C1 segment of cervical spinal cord (tissue), 14 donors: ENCODE measurements at places on chromosomes 6 and 20.

- DNase-seq: no peak
These were observed 437 bp downstream of the CD40 start for GRCh38 chr20:46118481-46119020.

DNA sequence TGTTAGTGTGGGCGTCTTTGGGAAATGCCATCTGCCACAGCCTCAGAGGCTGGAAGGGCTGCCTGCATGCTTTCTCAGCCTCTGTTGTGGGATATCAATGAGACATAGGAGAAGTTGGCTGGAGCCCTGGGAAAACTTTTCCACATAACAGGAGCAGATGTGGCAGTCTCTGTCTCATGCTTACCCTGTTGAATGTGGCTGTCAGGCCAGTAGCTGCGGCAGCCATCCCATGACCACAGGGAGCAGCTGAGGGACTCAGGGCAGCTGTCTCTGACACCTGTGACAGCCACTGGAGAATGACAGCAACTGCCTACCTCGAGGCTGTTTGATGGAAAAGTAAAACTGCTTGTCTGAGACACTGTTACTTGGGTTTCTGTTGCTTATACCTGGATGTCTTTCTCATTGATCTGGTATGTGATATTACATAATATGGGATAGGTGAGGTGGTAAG lies 64.4 kb downstream of the TULP4 start:
- DNase-seq: peak; percentile 44

DNA sequence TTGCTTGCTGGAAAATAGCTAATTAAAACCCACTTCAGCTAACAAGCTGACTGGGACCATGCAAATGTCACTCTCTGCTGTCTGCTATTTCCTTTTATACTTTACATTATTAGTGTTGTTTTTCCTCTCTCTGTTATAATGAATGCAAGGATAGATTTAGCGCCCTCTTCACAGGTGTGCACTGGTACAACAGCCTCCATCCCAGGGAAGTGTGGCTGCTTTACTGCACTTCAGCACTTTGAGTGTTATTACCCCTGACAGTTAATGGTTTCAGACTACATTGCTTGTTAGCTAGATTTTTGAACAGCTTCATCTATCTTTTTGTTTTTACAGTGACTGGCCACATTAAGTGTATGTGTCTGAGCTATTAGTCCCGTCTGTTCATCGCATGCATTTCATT lies 405.7 kb downstream of the RNF144B start:
- DNase-seq: no peak

DNA sequence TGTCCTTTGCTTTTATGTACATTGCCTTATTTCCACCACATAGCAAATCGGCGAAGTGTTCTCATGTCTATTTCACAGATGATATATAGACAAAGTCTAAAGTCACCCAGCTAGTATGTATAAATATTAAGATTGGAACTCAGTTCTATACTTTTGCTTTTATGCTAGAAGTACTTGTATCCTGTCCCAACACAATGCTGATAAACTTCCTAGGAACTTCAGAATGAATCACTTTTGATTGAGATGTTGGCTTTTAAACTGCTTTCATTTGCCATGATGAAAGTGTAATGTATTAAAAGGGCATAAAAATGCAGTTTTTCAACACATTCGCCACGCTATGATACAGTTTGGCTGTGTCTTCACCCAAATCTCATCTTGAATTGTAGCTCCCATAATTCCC lies 50.8 kb downstream of the GCLC start:
- DNase-seq: no peak

DNA sequence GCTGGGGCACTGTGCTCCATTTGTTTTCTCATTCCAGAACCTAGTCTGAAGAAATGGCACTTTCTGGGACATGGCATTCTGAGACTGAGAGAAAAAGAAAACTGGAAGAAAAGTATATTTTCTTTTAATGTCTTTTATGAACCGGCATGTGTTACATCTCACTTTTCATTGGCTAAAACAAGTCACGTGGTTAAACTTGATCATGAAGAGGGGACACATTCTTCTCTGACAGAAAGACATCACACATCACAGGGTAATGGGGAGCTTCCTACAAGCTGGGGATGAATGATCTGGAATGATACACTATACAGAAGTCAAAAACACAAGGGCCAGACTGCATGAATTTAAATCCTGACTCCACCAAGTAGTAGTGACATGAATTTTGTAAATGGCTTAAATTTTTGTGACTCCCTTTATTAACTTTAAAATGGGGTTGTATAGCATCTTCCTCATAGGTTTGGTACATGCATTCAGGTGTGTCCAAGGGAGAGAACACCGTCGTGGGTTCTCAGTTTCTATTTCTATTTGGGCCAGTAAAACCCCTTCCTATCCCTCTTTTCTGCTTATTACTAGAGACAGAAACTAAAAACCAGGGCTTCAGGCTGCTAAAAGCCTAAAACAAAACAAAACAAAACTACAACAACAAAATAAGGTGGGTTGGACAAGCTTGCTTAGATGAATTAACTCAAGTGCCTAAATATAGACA lies 61.7 kb upstream of the GFRAL start:
- no peak for DNase-seq

- DNase-seq: no peak
These were observed 61.0 kb downstream of the LYRM4 start for GRCh38 chr6:5199702-5200101.

DNA sequence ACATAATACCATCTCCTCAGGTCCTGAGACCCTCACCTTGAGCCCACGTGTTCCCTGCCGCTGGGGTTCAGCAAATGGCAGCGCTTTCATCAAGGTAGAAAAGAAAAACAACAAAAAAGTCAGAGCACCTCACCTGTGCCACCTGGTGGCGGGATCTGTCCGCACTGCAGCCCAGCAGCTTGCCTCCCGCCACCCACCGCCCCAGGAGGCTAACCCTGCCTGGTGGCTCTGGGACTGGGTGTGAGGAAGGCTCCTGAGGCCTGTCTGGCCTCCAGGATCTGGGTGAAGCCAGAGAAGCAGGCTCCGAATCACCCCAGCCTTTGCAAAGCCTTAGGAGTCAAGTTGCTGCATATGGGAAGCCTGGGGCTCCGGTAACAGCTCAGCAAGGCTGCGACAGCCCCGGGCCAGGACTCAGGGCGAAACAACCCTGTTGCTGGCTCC lies 270.8 kb downstream of the BMP7 start:
- no peak for DNase-seq

GRCh38 chr6:11701573-11701972 lies 77.0 kb downstream of the ADTRP start:
- no peak for DNase-seq

- no peak for DNase-seq
These were observed 285.4 kb upstream of the FLRT3 start for GRCh38 chr20:14622796-14623195.

DNA sequence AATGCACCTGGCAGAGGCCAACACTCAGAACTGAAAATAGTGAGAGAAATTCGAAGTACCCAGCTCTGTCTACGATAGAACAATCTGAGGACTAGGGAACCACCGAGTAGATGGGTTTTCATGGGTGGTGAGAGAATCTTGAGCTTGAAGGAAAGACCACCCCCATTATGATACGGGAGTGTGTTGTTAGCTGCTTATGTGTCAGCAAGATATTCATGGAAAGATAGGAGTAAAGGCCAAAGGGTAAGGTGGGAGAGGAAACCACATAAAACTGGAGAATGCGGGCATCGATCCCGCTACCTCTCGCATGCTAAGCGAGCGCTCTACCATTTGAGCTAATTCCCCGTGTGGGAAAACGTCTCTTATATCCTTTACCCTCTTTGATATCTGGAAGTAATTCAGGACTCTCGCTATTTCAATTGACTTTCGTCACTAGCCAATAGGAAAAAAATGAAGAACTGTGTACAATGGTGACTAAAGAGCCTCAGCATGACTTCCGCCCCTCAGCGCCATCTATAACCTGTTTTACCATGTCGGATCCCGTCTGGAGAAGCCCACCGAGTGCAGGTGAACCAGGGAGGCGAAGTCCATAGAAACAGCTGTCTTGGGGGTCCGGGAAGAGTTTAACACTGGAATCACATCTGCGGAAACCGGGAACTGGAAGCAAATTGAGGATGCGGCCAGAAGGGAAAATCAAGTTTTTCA lies 25.0 kb upstream of the ABT1 start:
- DNase-seq: no peak

- DNase-seq: no peak
These were observed 2.7 kb upstream of the SLC9A8 start for GRCh38 chr20:49809803-49810359.

GRCh38 chr6:13348334-13349113 lies 20.2 kb upstream of the TBC1D7 start:
- DNase-seq: no peak

- DNase-seq: no peak
These were observed 3.3 kb downstream of the ARHGAP40 start for GRCh38 chr20:38604873-38605303.

- no peak for DNase-seq
These were observed 199.0 kb downstream of the JARID2 start for GRCh38 chr6:15444881-15445280.

DNA sequence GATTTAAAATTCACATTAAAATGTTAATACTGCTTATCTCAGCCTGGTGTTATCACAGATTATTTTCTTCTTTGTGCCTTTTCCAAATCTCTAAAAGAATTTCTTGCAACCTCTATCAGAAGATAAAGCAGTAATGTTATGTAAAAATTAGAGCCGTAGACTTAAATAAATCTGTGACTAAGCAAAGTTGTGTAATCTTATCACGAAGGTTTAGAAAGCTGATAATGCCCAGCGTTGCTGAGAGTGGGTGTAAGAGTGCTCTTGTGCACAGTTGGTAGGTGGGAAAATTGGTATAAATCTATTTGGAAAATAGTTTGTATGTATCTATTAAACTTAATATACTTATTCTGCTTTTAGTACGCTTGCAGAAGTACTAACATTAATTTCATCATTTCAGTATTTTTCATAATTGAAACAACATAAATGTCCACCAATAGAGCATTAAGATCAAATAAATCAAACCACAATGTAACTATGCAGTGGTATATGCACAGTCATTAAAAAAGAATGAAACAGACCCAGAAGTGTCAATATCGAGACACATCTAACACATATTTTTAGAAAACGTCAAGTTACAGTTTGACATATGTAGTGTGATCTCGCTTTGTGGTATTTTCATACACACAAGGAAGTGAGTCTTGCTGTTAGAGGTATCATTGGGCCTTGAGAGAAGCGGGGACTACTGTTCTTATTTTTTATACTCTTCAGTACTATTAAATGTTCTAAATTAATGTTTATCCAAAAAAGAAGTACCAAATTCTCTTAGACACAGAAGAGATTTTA lies 54.4 kb upstream of the PBOV1 start:
- DNase-seq: no peak

- DNase-seq: no peak
These were observed 75.6 kb upstream of the RNF24 start for GRCh38 chr20:4090756-4091489.

DNA sequence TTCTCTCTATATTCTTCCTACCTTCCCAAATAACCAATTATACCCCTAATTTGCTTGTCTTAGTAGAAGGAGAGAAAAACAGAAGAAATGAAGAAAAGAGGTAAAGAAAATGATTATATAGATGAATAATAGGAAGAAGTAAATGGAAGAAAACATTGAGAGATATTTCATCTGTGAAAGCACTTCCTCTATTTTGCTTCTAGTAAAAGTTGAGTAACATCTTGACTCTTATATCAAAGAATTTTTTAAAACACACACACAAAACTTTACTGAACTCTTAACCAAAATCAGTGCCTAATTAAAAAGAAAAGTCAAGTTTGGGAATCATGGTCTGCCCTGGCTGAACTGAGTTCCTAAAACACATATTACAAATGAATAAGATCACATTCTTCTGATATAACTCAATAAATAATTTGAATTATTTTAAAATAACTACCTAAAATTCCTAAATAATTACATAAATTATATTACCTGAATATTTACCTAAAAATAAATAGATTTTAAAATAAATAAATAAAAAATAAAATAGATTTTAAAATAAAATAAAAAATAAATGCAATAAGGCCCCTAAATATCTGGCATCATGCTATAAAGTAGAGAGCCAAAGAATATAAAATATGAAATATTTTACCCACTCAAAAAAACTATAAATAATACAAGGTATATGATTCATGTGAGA lies 8.8 kb downstream of the SLC17A2 start:
- no peak for DNase-seq

- DNase-seq: no peak
These were observed 304.1 kb downstream of the LAMA2 start for GRCh38 chr6:129186988-129187387.

DNA sequence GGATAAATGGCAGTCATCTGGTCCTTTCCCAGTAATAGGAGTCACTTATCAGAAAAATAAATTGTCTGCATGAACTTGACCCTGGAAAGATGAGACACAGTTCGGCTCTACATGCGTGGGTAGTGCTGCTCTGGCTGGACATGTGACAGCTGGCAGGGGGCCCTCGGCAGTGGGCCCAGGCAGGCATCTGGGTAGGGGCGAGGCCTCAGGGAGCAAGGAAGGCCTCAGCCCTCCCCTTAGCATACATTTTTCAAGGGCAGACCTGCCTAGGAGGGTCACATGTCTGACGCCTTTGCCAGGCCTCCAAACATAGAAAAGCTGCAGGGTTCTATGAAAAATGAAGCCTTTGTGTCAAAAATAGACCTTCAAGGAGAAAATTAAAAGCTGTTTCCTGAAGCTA lies 12.8 kb upstream of the ILRUN start:
- DNase-seq: no peak

- no peak for DNase-seq
These were observed 458.6 kb upstream of the JARID2 start for GRCh38 chr6:14787250-14787649.

- DNase-seq: no peak
These were observed 449 bp upstream of the AVP start for GRCh38 chr20:3084986-3085360.

DNA sequence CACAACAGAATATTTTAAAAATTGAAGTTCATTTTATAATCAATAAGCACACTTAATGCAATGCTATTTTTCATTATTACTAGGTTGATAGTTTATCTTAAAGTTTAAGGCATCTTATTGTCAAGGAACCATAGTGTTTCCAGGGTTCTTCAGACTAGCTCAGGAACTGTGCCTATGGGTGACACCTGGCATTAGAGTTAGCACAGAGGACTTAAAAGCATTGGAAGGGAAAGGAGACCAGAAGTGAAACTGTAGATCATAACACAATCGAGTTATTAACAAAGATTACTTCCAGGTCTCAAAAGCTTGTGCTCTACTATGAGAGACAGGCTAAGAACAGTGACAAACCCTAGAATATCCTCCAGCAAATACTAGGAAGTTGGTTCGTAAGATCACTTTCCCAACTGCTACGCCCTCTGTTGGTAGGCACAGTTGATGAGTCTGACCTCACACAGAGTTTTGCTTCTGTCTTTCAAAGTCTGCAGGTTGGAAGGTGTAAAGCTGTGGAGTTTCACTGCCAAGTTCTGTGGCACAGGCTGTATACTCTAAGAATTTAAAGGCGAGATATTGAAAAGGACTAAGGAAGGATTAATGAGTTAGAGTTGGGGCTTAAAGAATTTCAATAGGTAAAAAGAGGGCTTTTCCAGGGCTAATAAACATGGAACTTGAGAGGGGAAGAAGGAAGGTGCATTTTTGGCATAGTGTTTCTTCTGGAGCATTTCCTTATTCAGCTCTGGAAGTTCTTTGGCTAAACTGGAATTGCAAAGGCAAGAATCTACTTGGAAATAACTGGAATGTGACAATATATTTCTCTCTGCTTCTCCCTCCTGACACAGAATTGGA lies 531.3 kb upstream of the JAG1 start:
- no peak for DNase-seq
